Endothelial cell of umbilical vein (primary cell): ENCODE measurements at places on chromosomes 1 and 21.

DNA sequence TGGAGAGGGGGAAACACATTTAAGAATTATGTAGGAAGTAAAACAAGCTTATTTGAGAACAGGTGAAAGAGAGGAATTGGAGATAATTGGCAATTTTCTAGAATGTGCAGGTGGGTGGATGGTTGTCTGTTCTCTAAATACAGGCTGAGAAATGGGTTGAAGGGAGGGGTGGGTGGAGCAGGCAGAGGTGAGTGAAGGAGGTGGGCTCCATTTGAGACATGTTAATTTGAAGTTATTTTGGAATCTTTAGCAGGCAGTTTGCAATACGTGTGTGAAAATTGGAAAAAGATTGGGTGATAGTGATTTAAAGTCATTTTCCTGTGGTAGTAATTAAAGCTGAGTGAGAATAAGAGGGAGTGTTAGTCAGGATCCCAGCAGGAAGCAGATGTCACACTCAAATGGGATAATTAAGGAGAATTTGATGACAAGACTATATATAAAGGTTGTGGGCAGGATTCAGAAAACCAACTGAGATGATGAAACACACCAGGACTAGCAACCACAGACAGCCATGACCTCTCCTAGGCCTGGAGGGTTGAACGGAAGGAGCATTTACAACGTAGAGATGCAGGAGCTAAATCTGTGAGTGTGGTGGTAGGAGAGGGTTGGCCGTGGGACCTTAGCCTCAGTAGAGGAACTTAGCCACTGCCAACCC lies 40.6 kb downstream of the CHRM3 start:
- no peak for DNase-seq

- no peak for DNase-seq
These were observed 171.7 kb downstream of the NFIA start for GRCh38 chr1:61253912-61254633.

GRCh38 chr1:212607913-212608391 lies 609 bp upstream of the ATF3 start:
- DNase-seq, result no peak

DNA sequence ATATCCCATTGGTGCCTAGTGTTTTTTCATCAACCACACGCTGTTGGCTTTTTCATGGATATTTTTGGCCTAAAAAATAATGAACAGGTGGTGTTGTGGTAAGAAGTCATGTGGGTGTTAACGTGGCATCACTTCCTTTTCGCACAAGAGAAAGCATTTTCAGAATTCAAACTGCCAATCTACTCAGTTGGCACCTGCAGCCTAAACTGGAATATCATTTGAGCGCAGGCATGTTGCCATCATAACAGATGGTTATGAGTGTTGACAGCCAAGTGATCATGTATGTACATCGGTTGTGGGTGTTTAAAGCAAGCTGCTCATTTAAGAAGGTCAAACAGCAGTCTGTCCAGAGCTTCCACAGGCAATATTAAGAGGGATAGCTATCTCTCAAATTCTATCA lies 1963.0 kb downstream of the NCAM2 start:
- DNase-seq, result no peak

GRCh38 chr1:40553017-40553416 lies 21.6 kb downstream of the ZNF684 start:
- no peak for DNase-seq

GRCh38 chr1:4684864-4685522 lies 30.6 kb downstream of the AJAP1 start:
- DNase-seq, result no peak

GRCh38 chr1:67601955-67602354 lies 83.0 kb upstream of the GADD45A start:
- no peak for DNase-seq

DNA sequence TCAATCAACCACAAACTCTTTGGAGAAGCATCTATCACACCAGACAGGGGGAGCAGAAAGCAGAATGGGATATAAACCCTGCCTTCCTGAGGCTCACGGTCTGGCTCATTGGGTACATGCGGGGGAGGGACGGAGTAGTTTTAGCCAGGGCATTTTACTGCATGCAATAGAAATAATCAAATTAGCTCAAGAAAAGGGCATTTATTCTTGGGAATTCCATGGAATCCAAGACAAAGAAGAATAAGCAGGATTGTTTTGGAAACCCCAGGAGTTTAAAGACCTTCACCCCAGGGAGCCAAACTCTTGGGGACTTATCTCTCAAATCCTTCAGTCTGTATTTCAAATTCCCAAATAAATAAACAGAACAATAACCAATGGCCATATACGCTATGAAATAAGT lies 5.2 kb upstream of the KAZN start:
- no peak for DNase-seq

DNA sequence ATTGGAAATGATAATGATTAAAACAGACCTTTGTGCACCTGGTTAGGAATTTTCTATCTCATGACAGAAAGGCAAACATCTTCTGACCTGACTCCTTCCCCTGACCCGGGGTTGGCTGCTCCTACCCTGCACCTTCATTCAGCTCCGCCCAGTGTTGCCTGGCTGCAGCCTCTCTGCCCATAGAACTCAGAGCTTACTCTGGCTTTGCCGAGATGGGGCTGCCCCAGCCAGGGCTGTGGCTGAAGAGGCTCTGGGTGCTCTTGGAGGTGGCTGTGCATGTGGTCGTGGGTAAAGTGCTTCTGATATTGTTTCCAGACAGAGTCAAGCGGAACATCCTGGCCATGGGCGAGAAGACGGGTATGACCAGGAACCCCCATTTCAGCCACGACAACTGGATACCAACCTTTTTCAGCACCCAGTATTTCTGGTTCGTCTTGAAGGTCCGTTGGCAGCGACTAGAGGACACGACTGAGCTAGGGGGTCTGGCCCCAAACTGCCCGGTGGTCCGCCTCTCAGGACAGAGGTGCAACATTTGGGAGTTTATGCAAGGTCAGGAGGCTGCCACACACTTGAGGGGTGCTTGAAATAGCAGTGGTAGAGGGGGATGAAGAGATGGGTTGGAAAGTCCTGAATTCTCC lies at the start of gene DIO1:
TSS of gene DIO1 (plus strand) at position 189 of the 638 bp plus-strand sequence. CDS start at position 213, 24 bp downstream.
- no peak for DNase-seq

DNA sequence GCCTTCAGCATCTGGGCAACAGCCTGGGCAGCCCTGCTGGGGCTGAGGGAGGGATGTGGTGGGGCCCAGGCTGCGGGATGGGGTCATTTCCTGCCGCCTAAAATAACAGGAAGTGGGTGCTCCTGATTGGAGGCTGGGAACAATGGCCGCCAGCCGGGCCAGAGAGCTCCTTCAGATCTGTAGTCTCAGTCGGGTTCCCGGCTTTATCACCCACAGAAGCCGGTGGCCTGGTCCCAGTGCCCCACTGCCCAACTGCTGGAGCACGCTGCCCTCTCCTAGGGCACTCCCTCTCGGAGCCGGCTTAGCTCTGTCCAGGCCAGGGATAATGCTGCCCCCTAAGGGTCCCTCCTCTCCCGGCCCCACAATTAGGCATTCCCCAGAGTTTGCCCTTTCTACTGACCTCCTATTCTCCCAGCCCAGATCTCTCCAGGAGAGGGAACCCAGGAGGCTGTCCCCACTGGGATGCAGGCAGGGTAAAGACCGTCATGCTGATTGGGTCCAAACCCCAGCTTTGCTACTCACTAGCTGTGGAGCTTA lies 5.1 kb downstream of the MAP7D1 start:
- DNase-seq, result peak; percentile 83

- no peak for DNase-seq
These were observed 19.4 kb downstream of the VPS13D start for GRCh38 chr1:12249181-12249580.

DNA sequence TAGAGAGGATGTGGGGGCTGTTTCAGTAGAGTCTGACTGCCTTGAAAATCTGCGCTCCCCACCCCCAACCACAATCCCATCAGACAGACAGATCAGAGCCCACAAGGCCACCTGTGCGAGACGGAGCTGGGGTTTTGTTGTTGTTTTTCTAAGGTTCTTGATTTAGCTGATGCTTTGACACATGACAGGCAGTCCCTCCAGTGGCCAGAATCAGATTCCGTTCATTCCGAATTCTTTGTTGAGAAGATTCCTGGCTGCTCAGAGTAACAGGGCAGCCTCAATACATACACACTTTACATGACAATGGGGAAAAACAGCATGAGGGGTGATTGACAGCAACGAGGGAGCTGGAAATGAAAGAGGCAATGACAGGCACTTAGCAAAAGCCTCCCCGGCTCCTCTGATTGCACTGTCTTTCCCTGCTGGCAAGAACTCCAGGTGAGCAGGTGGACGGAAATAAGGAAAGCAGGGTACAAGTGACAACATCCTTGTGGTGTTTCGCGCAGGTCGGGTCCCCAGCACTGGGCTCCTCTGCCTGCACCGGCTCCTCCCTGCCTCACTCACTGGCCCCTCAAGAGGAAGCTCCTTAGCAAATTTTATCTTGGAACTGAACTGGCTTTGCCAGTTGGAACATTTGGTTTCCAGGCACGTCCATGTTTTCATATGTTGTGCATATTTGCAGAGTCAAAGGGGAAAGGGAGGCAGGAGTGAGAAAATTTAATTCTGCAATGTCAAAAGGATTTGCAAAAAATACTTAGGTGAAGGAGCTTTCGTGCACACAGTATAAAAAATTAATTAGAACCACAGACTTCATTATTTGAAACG lies 148.7 kb downstream of the PGBD5 start:
- no peak for DNase-seq

- DNase-seq, result no peak
These were observed 38.2 kb downstream of the ALG14 start for GRCh38 chr1:95034506-95034905.

DNA sequence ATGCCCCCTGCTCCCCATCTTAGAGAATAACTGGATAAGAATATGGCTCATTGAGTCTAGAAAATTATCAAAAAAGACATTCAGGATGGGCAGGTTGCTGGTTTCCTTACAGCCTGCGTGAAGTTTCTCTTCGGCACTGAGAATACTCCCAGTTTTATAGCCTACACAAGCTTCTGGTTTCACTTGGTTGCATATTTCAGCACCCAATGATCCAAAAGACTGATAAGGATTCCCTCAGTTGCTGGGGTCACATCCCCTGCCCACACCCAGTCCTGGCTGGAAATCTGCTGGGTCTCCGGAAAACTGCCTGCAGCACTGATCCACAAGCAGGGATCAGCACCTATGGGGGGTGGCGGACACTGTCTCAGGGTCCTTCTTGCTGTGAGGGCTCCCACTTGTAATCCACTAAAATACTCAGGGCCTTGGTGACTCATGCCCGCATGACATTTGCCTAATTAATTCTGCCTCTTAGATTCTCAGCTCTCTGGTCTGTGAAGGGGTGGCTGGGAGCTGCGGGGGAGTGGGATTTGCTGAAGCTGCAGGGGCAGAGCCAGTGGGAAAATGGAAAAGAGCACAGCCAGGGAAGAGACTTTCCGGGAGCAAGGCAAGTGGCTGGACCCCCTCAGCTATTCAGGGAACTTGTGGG lies 142.5 kb downstream of the ZNF648 start:
- DNase-seq, result no peak

DNA sequence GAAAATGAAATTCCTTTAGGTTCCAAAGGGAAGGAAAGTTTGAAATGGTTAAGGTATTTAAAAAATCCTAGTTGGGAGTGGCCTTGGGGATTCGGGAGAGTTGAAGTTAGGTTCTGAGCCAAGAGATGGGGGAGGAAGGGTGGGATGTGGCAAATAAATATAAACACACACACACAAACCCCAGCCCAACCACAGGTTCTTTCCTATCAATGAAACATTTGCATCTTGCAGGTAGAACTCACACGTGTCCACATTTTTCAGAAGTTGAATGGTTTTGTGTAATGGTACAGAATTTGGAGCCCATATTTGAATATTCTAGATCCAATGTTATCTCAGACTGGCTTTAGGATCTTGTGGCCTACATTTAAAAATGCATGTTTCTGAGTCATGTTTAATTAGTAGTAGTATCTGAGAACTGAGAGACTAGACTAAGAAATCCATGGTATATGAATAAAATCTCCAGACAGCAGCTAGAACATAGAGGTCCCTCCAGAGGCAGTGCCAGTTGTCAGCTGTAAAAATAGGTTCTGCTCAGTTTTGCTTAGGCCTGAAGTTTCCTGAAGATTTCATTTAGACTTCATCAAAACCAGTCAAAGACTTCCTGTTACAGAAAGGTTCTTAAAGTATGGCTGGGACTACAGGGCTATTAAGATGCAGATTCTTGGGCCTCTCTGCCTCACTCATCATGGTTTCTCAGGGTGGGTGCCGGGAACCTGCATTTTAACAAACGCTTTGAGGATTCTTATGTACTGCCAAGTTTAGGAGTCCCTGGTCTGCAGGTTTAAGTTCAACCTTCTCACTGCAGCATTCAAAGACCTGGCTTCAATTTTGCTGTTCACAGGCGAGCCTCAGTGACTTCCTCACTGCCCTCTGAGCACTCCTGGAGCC lies 21.3 kb downstream of the RUNX1 start:
- no peak for DNase-seq

DNA sequence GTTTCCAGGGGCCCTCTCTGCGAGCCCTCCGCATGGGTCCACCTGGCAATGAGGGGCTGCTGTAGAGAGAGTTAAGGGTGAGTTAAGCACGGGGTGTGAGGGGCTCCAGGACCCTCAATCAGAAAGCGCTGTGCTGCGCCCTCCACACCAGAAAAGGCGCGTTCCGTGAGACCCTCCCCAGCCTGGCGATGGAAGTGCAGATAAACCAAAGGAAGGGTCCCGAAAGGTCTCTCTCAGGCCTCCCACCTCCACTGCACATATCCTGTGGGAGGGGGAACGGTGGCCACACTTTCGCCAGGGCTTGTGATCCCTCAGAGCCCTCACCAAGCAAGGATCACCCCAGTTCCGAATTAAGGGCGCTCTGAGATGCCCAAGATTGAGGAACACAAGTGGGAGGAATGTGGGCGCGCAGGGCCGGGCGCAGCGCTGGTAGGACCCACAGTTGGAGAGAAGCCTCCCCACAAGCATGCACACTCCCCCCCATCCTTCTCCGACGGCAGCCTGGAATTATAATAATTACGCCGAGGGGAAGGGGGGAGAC lies 1.1 kb downstream of the WNT3A start:
- no peak for DNase-seq

DNA sequence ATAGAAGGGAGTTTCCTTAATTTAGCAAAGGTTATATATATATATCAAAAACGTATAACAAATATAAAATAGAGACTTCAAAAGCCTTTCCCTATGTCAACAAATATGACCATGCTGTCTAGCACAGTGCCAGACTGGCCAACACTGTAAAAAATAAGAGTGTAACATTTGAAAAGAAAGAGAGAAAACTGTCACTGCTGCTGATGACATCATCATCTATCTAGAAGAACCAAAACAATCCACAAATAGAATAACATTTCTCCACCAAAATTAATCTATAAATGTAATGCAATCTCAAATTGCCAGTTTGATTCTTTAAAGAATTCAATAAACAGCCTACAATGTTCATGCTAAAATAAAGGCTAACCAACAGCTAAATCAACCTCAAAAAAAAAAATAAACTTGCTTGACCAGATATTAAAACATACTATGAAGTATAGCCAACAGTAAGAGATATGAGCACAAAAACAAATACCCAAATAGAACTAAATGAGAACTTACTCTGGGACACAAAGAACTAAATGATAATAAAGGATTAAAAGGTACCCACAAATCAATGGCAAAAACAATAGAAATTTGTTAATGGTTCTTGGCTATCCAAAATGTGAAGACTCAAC lies 50.2 kb downstream of the ENAH start:
- peak; percentile 68 for DNase-seq

GRCh38 chr1:179831852-179832699 lies 45.5 kb downstream of the TOR1AIP2 start:
- no peak for DNase-seq
